Stimulated activated CD8-positive, alpha-beta memory T cell treated with anti-CD3 and anti-CD28 coated beads, Interleukin-4, amount 100 ng/mL, for 1 hour (primary cell): ENCODE measurements at places on chromosomes 2 and 18.

DNA sequence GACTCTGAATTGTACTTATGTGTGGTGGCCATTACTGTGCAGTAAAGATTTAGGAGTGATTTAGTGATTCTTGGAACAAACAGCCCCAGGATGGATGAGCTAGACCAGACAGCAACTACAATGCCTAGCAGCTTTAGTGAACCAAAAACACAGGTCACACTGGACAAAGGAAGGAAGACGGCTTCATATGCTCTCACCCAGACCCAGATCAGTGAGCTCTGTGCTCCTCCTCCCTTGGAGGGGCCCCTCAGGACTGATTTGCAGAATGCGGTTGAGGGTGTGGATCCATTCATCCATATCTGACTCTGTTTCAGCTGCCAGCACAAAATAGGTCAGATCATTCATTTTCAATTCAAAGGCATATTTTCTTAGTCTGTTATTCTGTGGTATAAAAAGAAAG is 159.7 kb upstream of the CCDC195 start:
- DNase-seq: no peak

DNA sequence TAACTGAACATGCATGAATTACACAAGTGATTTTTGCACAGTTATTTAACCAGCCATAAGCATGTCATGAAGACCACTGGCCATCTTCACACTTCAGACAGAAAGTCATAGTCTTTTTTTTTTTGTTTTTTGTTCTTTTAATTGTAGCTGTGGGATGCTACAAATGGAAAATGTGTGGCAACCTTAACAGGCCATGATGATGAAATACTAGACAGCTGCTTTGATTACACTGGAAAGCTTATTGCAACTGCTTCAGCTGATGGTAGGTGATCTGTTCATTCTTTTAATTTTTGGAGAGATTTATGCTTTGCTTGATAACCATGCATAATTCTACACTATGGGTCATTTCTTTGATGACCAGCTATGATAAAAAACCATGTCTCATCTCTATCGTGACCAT is 35.6 kb downstream of the DAW1 start:
- DNase-seq: no peak

- no peak for DNase-seq
Observed at GRCh38 chr2:48434101-48434500, 95.9 kb upstream of the STON1 start.

DNA sequence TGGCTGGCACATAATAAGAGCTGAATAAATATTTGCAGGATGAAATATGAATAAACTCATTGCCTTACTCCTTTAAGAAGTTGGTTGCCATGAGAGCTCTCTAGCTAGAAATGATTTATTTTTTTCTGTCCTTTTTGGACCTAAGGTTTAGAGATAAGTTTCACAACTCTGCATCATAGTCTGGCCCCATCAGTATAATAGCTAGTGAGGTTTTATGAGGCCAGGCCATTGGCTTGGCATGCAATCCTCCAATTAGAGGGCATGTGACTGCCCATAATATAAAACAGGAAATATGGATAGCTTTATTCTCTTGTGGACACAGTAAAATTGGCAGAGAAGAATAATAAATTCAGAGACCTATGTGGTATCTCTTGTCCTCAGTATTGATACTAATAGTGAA is 26.2 kb upstream of the INSIG2 start:
- no peak for DNase-seq

GRCh38 chr2:1627628-1628381 is 116.5 kb downstream of the PXDN start:
- no peak for DNase-seq

- no peak for DNase-seq
Observed at GRCh38 chr2:236940916-236941520, 144.7 kb upstream of the COPS8 start.

- no peak for DNase-seq
Observed at GRCh38 chr18:55272510-55273243, 313.4 kb upstream of the CCDC68 start.

DNA sequence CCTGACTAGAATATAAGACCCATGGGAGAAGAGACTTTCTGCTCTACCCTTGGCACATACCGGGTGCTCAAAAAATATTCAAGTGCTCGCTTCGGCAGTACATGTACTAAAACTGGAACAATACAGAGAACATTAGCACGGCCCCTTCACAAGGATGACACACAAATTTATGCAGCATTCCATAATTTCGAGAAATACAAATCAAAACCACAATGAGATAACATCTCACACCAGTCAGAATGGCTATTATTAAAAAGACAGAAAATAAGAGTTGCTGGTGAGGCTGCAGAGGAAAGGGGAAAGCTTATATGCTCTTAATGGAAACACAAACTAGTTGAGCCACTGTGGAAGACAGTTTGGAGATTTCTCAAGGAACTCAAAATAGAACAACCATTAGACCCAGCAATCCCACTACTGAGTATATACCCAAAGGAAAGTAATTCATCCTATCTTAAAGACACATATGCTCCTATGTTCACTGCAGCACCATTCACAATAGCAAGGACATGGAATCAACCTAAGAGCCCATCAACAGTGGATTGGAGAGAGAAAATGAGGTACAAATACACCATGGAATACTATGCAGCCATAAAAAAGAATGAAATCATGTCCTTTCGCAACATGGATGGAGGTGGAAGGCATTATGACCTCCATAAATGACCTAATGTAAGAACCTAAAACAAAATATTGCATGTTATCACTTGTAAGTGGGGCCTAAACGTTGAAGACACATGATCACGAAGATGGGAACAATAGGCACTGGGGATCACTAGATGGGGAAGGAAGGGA is 71.6 kb upstream of the CYP1B1 start:
- no peak for DNase-seq

DNA sequence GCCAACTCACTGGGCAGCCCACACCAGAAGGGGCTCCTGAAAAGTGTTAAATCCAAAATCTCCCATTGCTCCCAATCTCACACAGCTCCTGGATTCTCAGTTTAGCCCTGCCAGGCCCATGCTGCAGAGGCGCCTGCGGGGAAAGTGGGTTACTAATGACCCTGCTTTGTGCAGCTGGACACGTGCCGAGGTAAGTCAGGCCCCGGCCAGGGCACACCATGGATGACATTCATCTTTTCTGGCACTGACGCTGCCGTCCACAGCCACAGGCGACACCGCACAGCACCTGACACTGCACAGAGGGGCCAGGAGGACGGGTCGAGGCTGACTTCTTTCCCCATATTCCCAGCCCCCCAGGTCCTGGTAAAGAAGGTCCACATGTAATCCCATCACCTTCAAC is 193.5 kb downstream of the EIPR1 start:
- no peak for DNase-seq

- DNase-seq: no peak
Observed at GRCh38 chr2:239666855-239667376, 266.1 kb upstream of the HDAC4 start.

DNA sequence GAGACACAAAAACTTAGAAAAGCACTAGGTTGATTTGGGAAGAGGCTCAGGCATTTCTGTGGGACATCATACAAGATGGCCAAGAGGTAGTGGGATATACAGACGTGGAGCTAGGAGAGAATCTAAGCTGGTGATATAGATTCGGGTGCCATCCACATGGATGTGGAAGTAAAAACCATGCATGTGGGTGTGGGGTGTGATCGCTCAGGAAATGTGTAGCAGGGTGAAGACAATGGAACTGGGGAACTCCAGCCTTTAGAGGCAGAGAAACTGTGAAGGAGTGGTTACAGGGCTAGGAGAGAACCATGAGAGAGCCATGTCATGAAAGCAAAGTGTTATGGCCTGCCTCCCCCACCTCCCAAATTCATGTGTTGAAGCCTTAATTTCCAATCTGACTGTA is 43.0 kb upstream of the CTLA4 start:
- no peak for DNase-seq

GRCh38 chr18:57833441-57834101 is 30.5 kb upstream of the ATP8B1 start:
- DNase-seq: no peak

GRCh38 chr2:231660860-231661259 is 47.5 kb upstream of the PTMA start:
- no peak for DNase-seq

DNA sequence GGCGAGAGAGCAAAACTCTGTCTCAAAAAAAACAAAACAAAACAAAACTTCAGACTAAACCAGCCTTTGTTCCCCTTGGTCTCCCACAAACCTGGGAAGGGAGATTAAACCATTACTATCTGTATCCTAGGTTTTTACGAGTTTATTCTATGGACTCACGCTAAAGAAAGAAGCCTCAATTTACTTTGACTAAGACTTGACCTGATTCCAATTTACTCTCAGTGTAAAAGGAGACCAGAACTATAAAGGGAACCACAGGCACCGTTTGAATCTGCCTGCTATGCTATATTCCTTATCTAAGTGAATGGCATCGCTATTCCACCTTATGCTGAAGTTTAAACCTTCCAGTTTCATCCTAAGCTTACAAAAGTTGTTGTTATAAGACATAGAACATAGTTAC is 46.5 kb upstream of the MMADHC start:
- DNase-seq: no peak

DNA sequence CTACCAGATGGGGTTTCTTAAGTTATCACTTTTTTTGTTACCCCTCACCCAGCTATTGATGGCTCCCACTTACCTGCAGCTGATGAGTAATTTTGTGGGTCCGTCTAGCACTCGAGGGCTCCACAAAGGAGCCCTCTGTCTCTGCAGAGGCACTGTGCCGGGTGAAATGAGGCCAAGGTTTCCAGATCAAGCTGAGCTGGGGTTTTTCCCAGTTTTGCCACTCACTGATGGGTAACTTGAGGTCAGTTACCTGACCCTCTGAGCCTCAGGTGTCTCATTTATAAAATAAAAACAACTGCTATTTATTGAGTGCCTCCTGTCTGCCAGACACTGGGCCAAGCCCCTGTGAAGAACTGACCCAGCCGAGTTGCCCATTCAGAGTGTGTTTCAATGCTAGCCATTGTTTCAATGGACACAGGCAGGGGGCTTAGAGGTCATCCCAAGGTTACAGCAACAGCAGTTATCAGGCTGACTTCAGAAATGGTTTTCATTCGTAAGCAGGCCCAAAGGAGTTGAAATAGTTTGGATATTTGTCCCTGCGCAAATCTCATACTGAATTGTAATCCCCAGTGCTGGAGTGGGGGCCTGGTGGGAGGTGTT is 192.9 kb downstream of the NCK2 start:
- no peak for DNase-seq

GRCh38 chr2:179939259-179939658 is 67.8 kb downstream of the CWC22 start:
- no peak for DNase-seq

GRCh38 chr2:10847008-10847407 is 34.4 kb upstream of the PDIA6 start:
- DNase-seq: no peak

- no peak for DNase-seq
Observed at GRCh38 chr2:200012401-200012800, 57.0 kb downstream of the MAIP1 start.

- no peak for DNase-seq
Observed at GRCh38 chr2:66467718-66468117, 32.8 kb downstream of the MEIS1 start.

DNA sequence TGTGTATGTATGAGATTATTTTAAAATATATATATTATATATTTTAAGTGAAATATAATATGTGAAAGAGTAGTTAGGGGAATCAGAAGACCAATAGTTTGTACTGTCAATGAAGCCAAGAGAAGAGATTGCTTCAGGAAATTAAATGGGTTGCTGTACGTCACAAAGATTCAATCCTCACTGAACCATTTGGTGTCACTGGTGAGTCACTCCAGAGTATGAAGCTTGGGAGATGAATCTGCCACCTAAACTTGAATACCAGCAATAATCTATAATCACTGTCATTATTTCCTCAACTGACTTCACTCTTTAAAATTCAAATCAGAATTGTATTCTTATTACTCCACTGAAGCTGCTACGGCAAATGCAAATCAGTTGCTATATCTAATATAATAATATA is 41.9 kb upstream of the SCN9A start:
- no peak for DNase-seq

DNA sequence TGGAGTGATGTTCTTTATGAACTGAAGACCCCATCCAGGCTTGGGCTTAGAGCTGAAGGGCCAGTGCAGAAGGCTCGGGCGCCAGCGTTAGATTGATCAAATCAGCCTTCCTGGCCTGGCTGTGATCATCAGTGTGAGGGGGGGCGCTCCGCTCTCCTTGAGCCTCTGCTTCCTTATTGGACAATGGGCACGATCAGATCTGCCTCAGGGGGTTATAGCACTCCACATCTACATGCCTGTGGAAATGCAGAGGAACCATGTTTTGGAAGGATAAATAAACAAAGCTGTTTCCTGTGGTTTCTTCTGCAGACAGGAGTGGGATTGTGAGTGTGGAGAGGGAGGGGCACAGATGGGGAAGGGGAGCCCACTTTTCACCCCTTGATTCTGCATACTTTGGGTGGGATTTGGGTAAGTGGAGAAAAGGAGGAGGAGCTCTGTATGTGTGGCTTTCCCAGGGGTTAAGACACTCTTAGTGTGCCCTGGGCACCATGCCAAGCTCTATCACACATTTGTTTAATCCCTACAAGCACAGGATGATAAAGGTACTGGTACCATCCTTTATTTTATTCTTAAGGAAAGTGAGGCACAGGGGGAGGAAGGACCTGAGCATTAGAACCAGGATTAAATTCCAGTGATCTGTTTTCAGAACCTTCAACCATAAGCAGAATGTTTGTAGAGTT is 150.5 kb downstream of the EN1 start:
- DNase-seq: no peak

DNA sequence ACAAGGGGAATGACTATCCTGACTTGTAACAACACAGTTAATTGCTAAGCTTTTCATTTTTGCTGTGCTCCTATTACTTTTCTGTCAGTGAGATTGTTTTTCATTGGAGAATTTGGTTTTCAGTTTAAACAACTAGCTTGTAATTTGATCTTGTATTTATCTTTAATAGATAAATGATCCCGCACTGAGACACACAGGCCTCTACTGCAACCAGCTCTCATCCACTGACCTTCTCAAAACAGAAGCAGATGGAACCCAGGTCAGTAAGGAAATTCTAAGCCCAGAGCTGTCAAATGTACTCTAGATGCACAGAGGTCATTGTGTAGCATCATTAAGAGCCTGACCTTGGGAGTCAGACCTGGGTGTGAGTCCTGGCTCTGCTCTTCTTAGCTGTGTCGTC is 30.7 kb downstream of the PTRHD1 start:
- no peak for DNase-seq

- no peak for DNase-seq
Observed at GRCh38 chr2:65024149-65024829, 31.9 kb upstream of the CEP68 start.

GRCh38 chr2:207167099-207167923 is 1.6 kb upstream of the KLF7 start:
- DNase-seq: no peak

DNA sequence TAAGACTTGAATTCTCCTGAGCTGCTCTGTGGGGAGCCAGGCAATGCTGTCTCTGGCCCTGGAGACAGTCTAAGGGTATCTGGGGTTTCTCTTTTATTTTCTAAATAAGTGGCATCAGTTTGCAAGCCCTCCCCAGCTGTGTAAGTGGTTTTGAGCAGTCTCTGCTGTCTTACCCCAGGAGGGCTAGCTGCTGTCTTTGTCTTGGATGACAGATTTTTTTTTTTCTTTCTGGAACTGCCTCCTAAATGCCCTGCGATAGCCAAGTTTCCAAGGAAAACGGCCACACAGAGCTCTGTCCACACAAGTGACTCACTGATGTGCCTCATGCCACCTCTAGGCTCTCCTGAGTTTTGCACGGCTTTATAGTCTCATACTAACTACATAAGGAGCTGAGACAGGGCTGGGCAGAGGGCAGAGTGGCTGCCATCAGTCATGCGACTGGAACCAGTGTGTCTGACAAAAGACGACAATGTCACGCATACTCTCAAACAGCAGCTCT is 37.2 kb upstream of the THOC1 start:
- no peak for DNase-seq
